ENCODE measurements at places on chromosomes 4 and X.
A peak's percentile ranks its signal among the peaks of the same experiment; 100 is the strongest.

DNA sequence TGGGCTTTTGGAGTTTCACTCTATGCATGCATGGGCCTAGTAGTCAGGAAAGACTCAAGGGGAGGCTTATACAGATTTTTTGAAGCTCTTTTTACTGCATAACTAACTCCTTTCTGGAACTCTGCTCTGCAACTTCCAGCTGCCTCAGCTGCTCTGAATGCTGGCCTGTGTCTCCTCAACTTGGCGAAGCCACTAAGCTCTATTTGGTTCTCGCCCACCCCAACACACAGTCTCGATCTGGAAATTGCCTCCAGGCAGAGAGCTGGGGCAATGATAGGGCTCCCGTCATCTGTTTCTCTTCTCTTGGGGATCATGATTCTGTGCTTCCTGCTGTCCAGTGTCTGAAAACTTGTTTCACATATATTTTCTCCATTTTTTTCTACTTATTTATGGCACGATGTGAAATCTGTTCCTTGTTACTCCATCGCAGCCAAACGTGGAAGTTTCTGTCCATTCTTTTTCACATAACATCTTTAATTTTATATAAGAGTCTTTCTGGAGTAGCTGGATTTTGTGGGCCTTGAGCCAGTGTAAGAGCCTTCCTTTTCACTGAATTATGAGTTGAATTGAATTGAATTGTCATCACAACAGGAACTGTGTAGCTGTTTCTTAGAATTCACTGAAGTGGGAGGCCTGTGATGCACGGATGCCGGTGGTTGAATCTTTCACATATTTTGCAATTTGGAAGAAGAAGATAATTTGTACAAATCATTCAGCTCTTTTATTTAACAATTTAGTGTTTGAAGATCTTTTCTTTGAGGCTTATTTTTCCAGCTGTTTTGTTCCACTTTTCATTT, 9.0 kb downstream of the ZNF275 start:
- no peak for DNase-seq

DNA sequence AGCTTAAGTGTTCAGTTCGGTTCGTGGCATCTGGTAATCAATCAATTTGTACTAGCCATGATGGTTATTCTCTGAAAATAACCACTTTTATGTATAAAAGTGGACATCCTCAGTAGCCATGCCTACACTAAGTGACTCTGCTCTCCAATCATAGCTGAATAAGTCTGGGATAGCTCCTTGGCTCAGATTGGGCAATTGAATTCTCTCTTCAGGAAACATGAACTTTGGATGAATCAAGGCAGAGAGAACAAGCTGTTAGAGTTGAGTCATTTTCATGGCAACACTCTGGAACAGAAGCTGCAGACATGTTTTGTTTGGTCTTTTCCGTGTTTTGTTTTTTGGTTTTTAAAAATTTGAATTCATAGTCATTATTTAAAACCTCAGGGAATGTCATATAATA, 66.8 kb upstream of the TMEM164 start:
- DNase-seq: no peak

DNA sequence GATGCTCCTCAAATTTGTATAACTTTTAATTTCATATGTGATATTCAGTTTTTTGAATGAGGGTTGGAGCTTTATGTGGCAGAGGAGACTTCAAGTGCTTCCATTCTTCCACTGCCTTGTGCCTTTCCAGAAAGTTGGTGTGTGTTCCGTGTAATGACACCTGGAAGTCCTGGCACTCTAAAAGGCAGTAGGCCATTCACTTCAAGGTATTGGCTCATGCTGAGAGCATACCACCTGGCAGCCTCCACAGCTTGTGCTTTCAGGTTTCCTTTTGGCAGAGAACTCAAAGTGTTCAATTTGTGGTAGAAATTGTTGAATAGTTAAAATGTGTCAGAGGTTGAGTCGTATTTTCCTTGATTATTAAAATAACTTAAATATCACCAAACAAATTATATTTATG, 49.6 kb downstream of the GRIA2 start:
- DNase-seq: no peak

GRCh38 chr4:40978548-40978947, 228.8 kb downstream of the NSUN7 start:
- DNase-seq: no peak

DNA sequence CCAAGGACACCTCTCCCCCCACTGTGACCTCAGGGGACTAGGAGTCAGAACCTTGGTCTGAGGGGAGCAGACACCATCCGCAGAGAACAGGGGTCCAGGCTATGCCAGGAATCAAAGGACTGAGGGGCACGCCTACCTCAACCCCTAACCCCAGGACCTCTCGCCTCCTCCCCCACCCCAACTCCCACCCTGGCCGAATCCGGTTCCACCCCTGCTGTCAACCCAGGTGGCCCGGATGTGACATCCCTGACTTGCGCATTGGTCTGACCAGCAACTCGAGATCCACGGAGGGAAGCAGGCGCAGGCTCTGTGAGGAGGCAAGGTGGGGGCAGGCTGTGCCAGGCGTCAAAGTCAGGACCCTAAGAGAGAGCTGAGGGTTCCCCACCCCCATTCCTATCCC, 468 bp upstream of the MAGEA4 start:
- no peak for DNase-seq

- no peak for DNase-seq
Measured at GRCh38 chr4:92677805-92678204, 374.0 kb downstream of the GRID2 start.

- DNase-seq: no peak
Measured at GRCh38 chr4:158397781-158398180, 123.9 kb upstream of the RXFP1 start.

GRCh38 chrX:46325312-46325877, 219.8 kb downstream of the ZNF674 start:
- no peak for DNase-seq

- DNase-seq: no peak
Measured at GRCh38 chr4:169334335-169334734, 63.6 kb upstream of the SH3RF1 start.

GRCh38 chrX:132216283-132216682, 3.0 kb downstream of the RAP2C start:
- DNase-seq: no peak

GRCh38 chr4:1345903-1346780, 866 bp upstream of the UVSSA start:
- peak; percentile 66 for DNase-seq

DNA sequence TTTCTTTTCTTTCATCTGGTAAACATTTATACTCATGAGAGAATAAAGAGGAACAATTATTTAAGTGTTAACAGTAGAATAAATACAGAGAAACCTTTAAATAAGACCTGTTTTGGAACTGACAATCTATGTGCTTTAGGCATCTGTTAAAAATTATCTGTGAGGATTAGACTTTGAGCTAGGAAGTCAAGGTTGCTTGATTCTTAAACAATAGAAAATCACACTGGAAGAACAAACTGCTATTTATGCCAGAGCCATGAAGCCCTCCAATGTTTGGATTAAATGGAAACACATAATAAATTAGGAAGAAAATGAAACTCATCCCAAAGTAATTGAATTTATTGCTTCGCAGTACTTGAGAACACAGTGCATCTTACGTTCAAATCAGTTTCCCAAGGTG, 207.2 kb upstream of the NPY2R start:
- DNase-seq: no peak

DNA sequence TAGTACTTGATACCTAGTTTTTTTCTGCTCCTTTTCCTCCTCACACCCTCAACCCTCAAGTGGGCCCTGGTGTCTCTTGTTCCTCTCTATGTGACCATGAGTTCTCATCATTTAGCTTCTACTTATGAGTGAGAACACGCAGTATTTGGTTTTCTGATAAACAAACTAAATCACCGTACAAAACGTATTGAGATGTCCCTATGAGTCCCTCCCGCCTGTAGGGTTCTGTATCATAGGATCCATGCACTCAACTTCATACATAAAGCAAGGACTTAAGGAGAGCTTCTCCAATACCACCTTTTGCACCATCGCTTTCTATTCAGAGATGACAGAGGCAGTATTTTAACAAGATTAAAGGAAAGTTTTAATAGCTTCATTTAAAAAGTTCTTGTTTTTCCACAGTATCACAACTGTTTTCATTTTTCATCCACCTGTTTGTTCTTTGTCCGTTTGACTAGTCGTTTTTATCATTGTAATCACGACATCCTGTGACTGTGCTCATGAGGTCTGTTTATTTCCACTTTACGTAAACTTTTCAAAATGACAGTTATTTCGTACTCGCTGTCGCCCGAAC, 457 bp upstream of the RAB9A start:
- DNase-seq: no peak

- DNase-seq: no peak
Measured at GRCh38 chr4:52880994-52881393, 18.9 kb downstream of the RASL11B start.

- no peak for DNase-seq
Measured at GRCh38 chr4:80126435-80126834, 53.4 kb upstream of the ANTXR2 start.

GRCh38 chrX:48715876-48716502, 19.5 kb downstream of the SUV39H1 start:
- no peak for DNase-seq

DNA sequence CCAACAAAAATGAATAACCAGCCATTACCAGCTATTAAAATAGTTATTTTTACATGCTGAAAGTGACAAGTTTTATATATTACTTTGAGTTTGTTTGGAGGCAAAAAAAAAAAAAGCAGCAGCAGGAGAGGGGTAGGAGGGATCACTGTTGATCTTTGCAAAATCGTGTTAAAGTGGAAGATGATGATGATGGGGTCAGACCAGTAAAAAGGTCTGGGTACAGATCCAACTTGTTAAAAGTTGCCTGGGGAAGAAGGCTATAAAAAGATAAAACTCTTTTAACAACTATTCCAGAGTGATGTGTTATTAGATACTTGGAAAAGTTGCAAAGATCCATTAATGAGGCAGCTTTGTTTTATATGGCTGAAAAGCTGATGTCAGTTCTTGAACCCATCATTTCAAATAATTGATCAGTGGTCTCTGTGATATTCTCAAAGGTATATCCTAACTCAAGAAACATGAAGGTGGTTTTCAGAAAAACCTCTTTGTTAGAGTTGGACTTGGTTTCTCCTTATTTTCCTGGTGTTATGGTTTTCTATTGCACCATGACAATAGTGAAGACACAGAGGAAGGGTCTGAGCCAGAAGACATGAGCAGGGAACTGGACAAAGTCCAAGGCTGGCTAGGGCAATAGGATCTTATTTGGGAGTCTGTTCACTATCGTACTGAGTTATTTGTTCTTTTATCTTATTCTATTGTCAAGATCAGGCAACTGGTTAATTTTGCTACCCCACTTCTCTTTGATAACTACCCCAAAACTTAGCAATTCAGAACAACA, 44.8 kb downstream of the EDNRA start:
- DNase-seq: no peak

- no peak for DNase-seq
Measured at GRCh38 chr4:177568931-177569330, 126.7 kb upstream of the AGA start.

DNA sequence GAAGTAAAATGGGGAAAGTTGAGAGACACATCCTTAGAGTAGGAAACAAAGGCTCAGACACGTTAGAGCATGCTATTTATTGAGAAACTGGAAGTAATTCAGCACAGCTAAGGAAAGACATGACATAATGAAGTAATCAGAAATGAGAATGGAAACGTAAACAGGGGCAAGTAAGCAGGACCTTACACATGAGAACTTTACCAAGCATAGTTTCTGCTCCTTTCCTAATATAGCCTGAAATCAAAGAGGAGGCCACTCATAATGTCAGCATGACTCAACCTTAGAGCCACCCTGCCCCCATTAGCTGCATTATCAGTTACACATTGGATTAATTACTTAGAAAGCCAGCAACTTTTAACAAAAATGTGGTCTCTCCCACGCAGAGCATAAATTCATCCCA, 558.3 kb upstream of the GRIA3 start:
- DNase-seq: no peak

DNA sequence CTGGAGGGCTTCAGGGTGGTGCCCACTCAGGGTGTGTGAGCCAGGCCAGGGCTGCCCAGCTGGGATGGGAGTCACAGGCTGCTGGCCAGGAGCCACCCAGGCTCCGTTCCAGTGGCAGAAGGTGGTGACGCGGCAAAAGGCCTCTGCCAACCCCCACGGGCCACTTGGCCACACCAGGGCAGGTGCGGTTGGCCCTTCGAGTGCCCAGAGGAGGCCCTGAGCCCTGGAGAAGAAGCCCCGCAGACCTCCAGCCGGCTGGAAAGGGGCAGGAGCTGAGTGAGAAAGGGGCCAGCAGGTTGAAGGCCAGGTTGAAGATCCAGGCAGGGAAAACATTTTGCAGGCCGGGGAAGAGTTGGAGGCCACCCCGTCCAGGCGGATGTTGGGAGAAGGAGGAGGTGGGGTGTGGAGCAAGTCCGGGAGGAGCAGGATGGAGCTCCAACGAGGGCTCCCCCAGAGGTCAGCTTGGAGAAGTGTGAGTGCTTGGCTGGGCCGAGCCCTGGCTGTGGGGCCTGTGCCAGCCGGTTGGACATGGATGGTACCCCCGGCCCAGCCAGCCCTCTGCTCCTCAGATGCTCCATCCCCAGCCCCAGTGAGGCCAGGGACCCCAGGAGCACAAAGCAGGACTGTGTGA, 2.8 kb upstream of the CPLX1 start:
- DNase-seq: no peak

GRCh38 chr4:39154009-39154408, 28.3 kb upstream of the WDR19 start:
- DNase-seq: no peak

DNA sequence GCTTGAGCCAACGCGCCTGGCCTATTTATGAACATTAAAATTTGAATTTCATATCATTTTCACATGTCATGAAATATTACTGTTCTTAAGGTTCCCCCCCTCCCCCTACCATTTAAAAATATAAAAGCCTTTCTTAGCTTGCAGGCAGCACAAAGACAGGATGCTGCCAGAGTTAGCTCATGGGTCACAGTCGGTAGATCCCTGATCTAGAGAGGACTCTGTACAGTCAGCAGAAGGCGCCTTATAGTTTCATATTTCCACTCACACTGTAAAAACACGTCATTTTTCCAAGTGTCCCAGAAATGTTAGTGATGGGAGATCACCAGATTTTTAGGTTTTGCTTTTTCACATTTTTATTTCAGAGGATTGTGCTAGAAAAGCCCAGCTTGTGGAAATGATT, 12.2 kb downstream of the NOCT start:
- DNase-seq: no peak

- no peak for DNase-seq
Measured at GRCh38 chrX:94216738-94217137, 542.7 kb downstream of the FAM133A start.

GRCh38 chr4:5366421-5366820, 315.1 kb downstream of the STK32B start:
- DNase-seq: no peak

- no peak for DNase-seq
Measured at GRCh38 chrX:44456685-44457084, 86.0 kb downstream of the FUNDC1 start.
